Stimulated activated CD8-positive, alpha-beta memory T cell treated with anti-CD3 and anti-CD28 coated beads, Interleukin-2, amount 100 ng/mL, for 1 hour (primary cell): ENCODE measurements at places on chromosomes 13 and 19.

- DNase-seq: no peak
These were observed 1417.1 kb upstream of the ATXN8OS start for GRCh38 chr13:68690567-68690966.

- no peak for DNase-seq
These were observed 16.1 kb downstream of the CEACAM1 start for GRCh38 chr19:42512130-42512636.

GRCh38 chr13:26012995-26013394 is 38.8 kb downstream of the SHISA2 start:
- no peak for DNase-seq

DNA sequence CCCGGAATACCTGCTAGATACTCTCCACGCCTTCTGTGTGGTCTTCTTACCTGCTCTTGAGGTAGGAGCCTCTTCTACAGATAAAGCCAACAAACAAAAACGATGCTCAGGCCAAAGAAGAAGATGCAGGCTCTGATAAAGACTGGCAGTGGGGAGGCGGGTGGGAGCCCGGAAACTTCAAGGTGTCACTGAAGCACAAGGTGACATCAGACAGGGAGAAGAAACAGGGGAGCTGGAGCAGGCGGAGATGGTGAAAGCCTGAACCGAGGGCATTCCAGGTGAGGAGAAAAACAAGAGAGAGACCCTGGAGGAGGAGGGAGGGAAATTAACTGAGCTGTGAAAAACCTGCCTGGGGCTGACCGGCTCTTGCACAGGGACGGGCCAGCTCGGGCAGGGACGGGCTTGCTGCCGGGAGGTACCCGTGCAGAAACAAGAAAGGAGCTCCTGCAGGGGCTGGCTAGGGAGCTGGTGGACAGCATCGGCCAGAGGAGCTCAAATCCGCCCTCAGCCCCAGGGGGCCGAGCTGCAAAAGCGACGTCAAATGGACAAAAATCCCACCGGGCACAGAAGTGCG is 19.0 kb downstream of the GNG7 start:
- DNase-seq: no peak

DNA sequence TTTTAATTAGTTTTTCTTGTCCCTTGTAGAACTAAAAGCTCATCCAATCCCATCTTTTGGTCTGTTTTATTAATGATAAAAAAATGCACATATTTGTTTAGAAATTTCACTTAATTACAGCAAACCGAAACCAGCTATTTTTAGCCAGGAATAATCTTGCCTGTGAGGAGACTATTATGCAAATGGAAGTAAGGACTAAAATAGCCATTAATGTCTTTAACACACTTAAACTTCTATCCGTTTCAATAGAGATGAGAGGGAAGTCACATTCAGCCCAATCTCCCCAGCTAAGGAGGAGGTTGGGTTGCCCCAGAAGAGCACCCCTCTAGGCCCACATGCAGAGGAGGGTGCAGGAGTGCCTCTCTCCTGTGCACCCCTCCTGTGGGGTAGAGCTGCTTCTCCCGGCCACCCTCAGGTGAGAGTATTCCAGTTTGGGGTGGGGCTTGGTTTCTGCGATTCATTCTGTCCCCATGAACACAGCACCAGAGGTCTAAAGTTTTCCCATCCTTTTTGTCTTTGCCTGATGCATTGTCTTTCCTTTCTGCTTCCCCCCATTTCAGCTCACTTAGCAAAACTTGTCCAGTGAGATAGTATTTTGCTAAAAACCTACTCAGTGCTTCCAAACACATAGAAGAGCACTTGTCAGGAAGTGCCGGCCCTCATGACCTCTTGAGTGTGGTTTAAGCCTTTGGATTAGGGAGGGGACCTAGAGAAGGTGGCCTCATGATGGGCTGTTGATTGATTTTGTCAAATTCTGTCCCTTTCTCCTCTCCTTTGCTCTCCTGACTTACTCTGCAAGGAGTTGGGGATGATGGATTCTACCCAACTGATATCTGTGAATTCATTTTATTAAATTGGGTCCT is 28.2 kb downstream of the FGF9 start:
- no peak for DNase-seq

- no peak for DNase-seq
These were observed 274.1 kb downstream of the COG6 start for GRCh38 chr13:39929583-39929982.

- DNase-seq: no peak
These were observed 86.4 kb upstream of the SOX21 start for GRCh38 chr13:94798738-94799137.

- no peak for DNase-seq
These were observed 68.2 kb downstream of the CACNA1A start for GRCh38 chr19:13437919-13438618.

DNA sequence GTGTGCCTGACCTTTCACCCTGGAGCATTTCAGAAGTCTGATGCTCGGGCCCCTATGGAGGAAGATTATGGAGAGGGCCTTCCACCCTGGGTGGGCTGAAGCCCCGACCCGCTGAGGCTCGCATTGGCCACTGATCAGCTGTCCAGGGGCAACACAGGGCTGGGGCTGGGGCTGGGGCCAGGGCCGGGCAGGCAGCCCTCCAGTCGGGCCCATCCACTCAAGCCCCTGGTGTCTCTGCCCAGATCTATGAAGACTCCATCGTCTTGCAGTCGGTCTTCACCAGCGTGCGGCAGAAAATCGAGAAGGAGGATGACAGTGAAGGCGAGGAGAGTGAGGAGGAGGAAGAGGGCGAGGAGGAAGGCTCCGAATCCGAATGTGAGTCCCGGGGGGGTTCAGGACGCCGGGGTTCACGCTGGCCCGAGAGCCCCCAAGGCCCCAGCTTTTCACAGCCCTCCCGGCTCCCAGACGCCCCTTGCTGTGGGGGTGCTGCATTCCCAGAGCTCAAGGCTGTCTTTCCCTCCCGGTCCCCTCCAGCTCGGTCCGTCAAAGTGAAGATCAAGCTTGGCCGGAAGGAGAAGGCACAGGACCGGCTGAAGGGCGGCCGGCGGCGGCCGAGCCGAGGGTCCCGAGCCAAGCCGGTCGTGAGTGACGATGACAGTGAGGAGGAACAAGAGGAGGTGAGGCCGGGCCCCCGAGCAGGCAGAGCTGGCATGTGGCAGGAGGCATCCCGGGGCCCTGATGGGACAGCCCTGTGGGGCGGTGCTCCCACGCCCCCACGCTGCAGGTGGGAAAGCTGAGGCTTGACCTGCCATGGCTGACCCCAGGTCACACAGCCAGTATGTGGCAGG is 29.5 kb upstream of the LDLR start:
- no peak for DNase-seq

DNA sequence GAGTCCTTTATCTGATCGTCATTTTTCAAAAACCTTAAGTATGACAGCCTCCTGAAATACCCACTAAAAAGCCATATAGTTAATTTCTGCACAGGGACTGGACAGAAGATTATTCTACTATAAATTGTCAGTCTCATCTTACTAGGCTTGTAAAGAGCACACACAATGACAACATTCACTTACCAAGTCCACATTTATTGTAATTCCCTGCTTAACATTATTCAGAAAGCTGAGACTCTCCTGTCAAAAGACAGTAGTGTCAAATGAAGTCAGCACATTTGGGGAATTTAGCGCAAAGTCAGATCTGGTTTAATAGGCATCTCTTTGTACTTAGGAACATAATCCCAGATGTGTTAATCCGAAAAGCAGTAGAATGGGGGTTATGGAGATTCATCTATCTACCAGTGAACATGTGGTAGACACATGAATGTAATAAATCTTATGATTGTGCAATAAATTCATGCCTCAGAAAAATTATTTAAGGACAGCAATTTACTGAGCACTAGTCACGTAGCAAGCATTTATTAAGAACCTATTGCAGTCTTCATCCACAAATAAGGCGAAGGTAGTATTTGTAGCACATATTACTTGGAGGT is 224.6 kb upstream of the GPC6 start:
- no peak for DNase-seq

- DNase-seq: no peak
These were observed 1776.2 kb downstream of the PCDH9 start for GRCh38 chr13:65453982-65454381.

- no peak for DNase-seq
These were observed 186.6 kb upstream of the SLITRK6 start for GRCh38 chr13:85985797-85986196.

DNA sequence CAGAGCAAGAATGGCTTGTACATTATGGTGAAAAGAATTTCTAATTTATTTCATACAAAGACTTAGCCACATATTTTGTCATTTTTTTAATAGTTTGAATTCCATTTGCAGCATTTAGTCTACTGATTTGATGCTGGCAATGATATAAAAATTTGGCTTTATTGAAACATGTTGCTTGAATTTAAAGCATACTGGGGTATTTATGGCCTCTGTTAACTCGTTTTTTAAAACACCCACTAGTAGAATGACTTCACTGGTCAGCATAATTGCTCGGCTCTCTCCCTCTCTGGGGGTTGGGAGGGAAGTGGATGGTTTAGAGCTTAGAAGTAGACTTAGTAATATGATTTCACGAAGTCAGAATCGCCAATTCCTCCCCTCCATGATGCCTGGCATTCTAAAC is 354.9 kb upstream of the HTR2A start:
- no peak for DNase-seq

DNA sequence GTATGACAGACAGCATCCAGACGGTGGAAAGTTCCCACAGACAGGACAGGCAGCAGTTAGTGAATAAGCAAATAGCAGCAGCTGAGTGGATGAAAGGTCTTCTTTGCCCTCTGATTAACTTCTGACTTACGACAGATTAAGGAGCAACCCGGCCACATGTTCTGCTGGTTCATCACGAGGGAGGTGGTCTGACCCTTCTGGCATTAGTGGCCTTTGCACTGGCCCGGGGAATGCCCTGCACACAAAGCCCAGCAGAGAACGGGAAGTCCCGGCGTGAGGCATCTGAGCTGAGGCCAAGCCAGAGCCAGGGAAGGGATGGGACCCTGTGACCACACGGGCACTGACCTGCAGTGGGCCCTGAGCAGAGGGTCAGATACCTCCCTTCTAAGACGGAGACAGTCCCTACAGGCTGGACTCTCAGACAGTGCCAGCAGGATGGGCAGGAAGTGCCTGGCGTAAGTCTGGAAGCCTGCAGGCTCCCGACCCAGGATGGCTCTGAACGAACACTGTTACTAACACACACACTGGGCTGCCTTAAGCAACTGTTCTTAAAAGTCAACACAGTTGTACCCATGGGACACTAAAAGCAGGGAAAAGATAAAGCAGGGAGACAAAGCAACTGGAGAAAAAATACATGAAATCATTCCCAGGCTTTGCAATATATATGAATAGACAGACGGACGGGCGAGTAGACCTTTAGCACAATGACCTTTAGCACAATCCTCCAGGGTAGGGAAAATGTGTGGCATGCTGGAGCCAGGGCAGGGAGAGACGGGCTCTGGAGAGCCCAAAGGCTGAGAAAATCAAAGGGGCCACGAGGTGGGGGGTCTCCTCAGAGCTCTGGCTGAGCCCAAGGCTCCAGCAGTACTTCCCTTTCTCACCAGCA is 6.3 kb downstream of the C19orf12 start:
- no peak for DNase-seq

GRCh38 chr19:29886586-29886985 is 55.5 kb upstream of the URI1 start:
- DNase-seq: no peak

GRCh38 chr19:48623556-48624066 is 4.3 kb downstream of the SPHK2 start:
- DNase-seq: no peak

GRCh38 chr19:9914315-9915207 is 21.8 kb downstream of the OLFM2 start:
- DNase-seq: peak; percentile 66

DNA sequence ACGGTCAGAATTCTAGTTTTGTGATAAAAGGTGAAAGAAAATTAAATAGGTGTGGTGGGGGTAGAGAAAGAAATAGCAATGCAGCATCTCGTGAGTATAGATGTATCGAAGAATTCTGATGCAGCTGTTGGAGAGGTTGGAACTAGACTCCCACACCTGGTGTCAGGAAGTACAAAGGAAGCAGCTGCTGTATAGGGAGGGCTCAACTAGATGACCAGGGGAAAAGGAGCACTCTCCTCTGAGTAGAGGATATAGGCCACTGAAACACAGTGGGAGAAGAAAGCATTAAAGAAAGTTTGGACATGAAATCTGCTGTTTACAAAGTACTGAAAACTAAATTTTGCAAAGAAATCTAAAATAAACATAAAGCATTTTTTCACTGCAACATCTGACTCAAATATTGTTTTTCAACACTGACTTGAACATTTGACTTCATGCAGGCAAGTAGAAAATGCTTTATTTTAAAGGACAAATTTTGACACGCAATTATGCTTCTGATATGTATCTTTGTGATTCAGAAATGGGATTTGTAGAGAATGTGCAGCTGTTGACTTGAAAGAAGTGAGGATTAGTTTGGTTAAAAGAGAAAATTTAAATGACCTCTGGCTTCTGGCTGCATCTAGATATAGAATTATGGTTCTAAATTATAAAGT is 82.2 kb downstream of the MIPEP start:
- DNase-seq: no peak

- no peak for DNase-seq
These were observed 863.9 kb upstream of the GPC6 start for GRCh38 chr13:92362717-92363116.
